ENCODE measurements at places on chromosomes 6 and 20. TPM values are rescaled to one million over a fixed set of nuclear protein-coding genes. Genes with fewer than 3 reads are reported as not detected.

NECAB3 gene
- total RNA-seq, result 23.3 TPM

NMBR gene
- 0.37 TPM for total RNA-seq

GSTA4 gene
- 36.7 TPM for total RNA-seq

MUCL3 gene
- total RNA-seq, result not detected

HRH3 gene
- not detected for total RNA-seq

DNAJC5 gene
- total RNA-seq, result 31.2 TPM

CLPSL2 gene
- not detected for total RNA-seq

GSTA2 gene
- not detected for total RNA-seq

ATG5 gene
- total RNA-seq, result 48.5 TPM

UNC5CL gene
- total RNA-seq, result under 0.01 TPM

SUMO4 gene
- total RNA-seq, result 1.8 TPM

SNAP91 gene
- not detected for total RNA-seq

MAPK14 gene
- total RNA-seq, result 71.0 TPM
